ENCODE measurements at places on chromosomes 3 and 15. TPM values are rescaled to one million over a fixed set of nuclear protein-coding genes. Genes with fewer than 3 reads are reported as not detected.

The ATR gene
- total RNA-seq = 31.8 TPM

GRCh38 chr3:122268257-122269024, 56.6 kb upstream of the CSTA start:
- no peak overlapping the region for H3K4me3 ChIP-seq
- H3K36me3 ChIP-seq = no peaks in the 10 kb centered on the region
- H3K27me3 ChIP-seq = peaks cover 21% of the 10 kb centered on the region
- H3K4me1 ChIP-seq = peaks cover 27% of the 10 kb centered on the region

- peaks cover 34% of the 10 kb centered on the region for H3K4me1 ChIP-seq
- H3K27ac ChIP-seq = no peak overlapping the region
- H3K4me3 ChIP-seq = no peak overlapping the region
- no peak for DNase-seq
- H3K36me3 ChIP-seq = peaks cover 20% of the 10 kb centered on the region
Measured at GRCh38 chr15:60798821-60799220, 319.9 kb upstream of the ICE2 start.

The GOLGA8T gene
- not detected for total RNA-seq

DNA sequence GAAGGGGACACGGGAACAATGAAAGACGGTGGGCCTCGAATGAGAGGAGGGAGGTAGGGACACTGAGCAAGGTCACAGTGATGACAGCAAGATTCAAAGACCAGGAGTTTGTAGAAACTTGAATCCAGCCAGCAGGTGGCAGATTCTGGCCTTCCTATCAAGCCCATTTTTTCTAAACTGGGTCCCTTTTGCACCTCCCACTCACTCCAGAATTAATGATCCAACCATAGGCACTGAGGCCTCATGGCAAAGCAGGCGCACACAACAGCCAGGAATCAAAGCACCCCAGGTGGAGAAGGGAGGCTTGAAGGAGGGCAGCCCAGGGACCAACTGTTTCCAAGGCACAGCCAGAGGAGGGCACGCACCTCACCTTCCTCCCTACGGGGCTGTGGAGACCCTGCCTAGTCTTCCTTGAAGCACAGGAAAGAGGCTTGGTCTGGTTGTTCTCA, 90.2 kb downstream of the ANP32A start:
- H3K36me3 ChIP-seq = no peaks in the 10 kb centered on the region
- H3K27ac ChIP-seq = no peak overlapping the region
- peaks cover 3% of the 10 kb centered on the region for H3K27me3 ChIP-seq
- H3K4me3 ChIP-seq = no peak overlapping the region
- peak; percentile 31 for DNase-seq

The GRAMD1C gene
- 0.29 TPM for total RNA-seq

GRCh38 chr3:159187232-159187631, 385.4 kb downstream of the MFSD1 start:
- H3K27ac ChIP-seq = no peak overlapping the region
- H3K27me3 ChIP-seq = no peaks in the 10 kb centered on the region
- no peak overlapping the region for H3K4me3 ChIP-seq
- DNase-seq = no peak
- no peaks in the 10 kb centered on the region for H3K4me1 ChIP-seq
- H3K36me3 ChIP-seq = no peaks in the 10 kb centered on the region

The SERPINI2 gene
- not detected for total RNA-seq

The GP5 gene
- total RNA-seq = 1.3 TPM

- no peak overlapping the region for H3K4me3 ChIP-seq
- H3K4me1 ChIP-seq = no peaks in the 10 kb centered on the region
- H3K36me3 ChIP-seq = no peaks in the 10 kb centered on the region
- H3K27me3 ChIP-seq = no peaks in the 10 kb centered on the region
- H3K27ac ChIP-seq = no peak overlapping the region
Measured at GRCh38 chr3:71636001-71636400, 52.5 kb upstream of the FOXP1 start.

The CPN2 gene
- total RNA-seq = not detected

- H3K27me3 ChIP-seq = no peaks in the 10 kb centered on the region
- peaks cover 66% of the 10 kb centered on the region for H3K36me3 ChIP-seq
- H3K4me3 ChIP-seq = no peak overlapping the region
- H3K27ac ChIP-seq = no peak overlapping the region
- H3K4me1 ChIP-seq = peaks cover 56% of the 10 kb centered on the region
- DNase-seq = no peak
Measured at GRCh38 chr3:152375546-152375945, 106.8 kb downstream of the MBNL1 start.

Data from activated CD4-positive, alpha-beta T cell treated with anti-CD3 and anti-CD28 coated beads, Interleukin-2, amount 10 ng/mL, durations not matched to agents 7 days and 5 days (primary cell).